Transverse colon (tissue), 4 donors: ENCODE measurements at places on chromosomes 3 and 15. TPM values are rescaled to one million over a fixed set of nuclear protein-coding genes. Genes with fewer than 3 reads are reported as not detected.

The CCDC13 gene
- total RNA-seq = 4.0 TPM

DNA sequence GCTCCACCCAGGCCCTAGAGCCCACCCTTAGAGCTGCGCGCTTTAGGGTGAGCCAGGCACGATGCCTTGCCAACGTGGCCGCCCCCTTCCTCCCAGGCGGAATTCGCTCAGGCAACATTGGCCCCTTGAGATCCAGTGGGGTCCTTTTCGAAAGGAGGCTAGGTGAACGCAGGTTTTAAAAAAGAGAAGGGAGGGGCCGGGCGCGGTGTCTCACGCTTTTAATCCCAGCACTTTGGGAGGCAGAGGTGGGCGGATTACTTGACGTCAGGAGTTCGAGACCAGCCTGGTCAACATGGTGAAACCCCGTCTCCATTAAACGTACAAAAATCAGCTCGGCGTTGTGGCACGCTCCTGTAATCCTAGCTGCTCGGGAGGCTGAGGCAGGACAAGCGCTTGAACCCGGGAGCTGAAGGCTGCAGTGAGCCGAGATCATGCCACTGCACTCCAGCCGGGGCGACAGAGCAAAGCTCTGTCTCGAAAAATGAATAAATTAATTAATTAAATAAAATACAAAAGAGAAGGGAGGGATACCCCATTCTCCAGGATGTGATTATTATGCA lies 984 bp upstream of the RPP25 start:
- DNase-seq = peak; percentile 67

The LMAN1L gene
- not detected for total RNA-seq

The C3orf52 gene
- total RNA-seq = 58.4 TPM

The OIP5 gene
- total RNA-seq = not detected

GRCh38 chr3:101902041-101902440 lies 52.7 kb downstream of the NFKBIZ start:
- DNase-seq = no peak

GRCh38 chr15:56869573-56869972 lies 48.9 kb upstream of the TCF12 start:
- DNase-seq = peak; percentile 57

DNA sequence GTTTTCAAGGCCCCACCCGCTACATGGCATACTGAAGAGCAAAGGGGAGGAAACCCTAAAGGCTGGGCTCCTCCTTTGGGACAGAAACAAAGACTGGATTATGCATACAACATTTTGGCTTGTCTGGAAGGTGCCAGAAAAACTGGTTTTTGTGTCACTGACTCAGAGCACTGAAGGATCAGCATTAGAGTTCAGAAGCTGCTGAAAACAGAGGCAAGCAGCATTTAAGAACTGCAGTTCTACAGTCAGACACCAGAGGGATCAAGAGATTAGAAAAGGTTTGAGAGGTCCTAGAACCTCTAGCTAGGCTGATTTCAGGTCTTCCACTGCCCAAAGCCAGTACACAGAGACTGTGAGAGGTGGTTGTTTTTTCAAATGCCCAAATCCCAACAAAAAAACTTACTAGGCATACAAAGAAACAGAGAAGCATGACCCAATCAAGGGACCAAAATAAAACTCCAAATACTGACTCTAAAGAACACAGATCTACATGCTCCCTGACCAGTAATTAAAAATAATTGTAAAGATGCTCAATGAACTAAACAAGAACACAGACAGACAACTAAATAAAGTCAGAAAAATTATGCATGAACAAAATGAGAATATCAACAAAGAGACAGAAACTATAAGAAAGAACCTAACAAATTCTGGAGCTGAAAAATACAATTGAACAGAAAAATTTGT lies 91.2 kb downstream of the SENP2 start:
- no peak for DNase-seq

DNA sequence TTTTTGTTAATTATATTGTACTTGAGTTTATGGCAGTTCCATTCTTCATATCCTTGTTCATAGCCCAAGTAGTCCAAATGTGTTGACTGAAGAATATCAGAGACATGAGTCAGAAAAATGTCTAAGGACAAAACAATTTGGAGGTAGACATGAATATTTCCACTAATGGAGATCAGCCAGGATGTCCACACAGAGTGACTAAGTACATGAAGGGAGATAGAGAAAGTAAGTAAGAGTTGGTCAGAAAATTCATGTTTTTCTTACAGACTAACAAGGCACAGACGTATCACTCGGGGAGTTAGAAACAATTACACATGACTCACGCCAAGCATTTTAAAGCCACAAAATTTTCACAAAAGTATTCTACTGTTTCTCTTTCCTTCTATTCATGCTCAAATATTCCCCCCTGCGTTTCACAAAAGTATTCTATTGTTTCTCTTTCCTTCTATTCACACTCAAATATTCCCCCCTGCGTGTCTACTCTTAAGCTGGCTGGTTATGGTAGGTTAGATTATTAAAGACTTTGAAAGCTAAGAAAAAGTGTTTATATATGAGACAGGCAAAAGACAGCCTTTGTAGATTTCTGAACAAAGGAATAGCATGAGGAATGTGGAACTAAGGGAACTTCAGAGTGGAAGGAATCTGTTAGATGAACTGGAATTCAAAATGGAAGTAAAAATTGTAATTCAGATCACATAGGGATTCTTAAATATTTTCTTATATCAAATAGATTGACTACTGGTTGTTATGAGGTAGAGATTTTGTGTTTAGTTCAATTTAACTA lies 648.7 kb upstream of the CCDC54 start:
- no peak for DNase-seq

DNA sequence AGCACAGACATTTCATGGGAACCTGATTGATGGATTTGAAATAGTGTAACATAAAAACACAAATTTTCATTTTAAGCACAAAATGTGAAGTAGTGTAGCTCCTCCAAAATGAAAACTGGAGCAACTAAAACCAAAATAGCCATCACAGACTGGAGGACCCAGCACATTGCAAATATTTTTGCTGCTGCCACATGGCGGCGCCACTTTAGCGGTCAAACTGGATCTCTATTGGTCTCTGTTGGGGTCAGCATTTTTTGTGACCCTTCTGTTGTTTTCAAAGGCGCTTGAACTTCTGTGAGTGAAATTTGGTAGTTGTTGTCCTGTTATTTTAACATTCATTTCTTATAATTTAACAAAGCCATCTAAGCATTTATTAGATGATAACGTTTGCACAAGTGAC lies 259.9 kb downstream of the IL20RB start:
- DNase-seq = no peak

DNA sequence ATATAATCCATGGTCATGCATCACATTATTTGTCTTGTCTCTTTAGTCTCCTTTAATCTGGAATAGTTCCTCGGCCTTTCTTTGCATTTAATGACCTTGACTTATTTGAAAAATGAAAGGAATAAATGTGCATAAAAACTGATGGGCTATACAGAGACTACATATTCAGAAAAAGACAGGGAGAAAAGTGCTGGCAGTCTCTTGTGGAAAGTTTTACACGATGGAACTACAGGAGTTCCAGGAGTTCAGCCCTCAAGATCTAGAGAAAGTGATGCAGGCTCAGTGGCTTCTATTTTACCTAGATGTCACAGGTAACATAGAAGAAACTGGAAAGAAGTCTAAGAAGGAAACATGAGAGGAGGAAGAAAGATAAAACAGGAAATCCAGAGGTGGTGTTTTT lies 7.6 kb upstream of the ABTB1 start:
- no peak for DNase-seq

The GPR27 gene
- total RNA-seq = not detected

DNA sequence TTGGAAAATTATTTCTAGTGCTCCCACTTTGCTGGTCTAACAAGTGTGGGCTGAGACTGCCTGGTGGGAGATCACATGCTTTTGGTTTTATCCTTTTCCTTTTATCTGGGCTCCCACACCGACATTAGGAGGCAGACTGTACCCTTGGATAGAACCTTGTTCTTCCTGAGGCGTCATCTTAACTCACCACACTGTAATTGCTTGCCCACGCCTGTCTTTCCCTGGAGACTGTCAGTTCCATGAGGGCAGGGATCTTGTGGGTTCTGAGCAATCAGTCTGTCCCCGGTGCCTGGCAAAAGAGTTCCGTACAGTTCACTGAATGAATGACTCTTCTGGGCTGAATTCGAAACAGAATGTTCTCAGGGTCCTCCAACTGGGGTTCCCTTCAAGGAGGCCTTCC lies 124.6 kb upstream of the ABHD17C start:
- DNase-seq = no peak

The DAZL gene
- total RNA-seq = not detected

The MYLK gene
- 400 TPM for total RNA-seq

DNA sequence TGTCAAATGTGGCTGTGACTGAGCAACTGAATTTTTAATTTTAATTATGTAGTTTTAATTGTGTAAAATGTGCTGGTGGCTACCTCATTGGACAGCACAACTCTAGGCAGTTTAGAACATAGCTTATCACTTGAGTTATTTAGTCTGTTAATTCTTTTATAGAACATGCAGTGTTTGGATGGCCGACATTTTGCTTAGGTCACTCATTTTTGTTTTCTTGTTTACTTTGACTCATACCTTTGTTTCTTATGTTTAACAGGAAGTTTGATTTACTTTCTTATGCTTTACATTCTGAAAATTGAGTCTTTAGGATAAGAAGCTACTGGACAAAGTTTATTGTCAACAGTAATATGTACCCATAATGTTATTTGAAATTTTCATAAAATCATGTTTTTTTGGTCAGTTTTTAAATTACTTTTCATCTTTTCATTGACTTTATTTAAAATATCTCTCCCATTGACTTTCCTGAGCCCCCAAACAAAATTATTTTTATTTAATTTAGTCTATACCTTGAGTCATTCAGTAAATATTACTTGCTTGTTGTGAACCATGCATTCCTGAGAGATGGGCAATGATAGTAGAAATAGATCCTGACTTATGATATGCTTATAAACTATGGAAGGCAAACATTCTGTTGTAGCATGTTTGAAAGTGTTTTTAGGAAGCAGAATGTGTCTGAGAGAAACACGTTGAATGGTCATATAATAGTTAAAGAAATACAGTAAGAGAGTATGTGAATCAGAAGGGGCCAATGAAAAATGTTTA lies 60.6 kb downstream of the TCF12 start:
- no peak for DNase-seq

The ATP10A gene
- total RNA-seq = 3.7 TPM

The TM4SF4 gene
- 0.95 TPM for total RNA-seq

GRCh38 chr3:148077965-148078364 lies 619.7 kb upstream of the AGTR1 start:
- DNase-seq = no peak

DNA sequence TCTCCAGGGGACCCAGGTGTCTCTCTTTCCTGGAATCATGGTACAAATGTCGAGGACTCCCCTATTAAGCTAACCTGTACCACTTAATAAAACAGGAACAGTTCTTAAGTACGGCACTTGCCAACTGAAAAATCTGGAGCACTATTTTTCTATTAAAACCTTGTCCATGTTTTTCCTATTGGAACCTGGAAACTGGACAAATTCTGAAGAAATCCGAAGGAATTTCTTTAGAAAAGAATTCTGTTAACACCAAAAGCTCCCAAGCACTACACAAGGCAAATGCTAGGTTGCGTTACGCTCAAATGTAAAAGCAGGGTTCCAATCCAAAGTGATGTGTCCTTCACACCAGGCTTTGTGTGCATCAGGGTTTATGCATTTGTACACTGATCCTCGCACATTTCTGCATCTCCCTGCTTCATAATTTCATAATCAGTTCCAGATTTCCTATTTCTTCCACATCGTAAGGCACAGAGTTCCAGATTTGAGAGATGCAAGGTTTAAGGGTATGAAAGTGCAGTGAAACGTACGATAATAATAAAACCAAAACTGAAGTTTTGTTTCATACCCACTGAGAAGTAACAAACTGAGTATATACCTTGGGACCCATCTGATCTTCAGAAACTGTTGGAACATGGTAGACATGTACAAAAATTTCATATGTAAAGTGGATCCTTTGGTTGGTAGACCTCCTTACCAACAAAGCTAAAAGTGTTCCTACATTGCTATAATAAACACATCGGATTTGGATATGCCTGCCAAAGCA lies 132.1 kb upstream of the WNT5A start:
- no peak for DNase-seq

The STRIT1 gene
- not detected for total RNA-seq

The ENTPD3 gene
- 0.37 TPM for total RNA-seq
